Pancreas (tissue), 10 donors: ENCODE measurements at places on chromosomes 7 and 10. TPM values are rescaled to one million over a fixed set of nuclear protein-coding genes. Genes with fewer than 3 reads are reported as not detected.

ITPRID1 gene
- 0.28 TPM for total RNA-seq

CYP3A7 gene
- total RNA-seq: not detected

DNA sequence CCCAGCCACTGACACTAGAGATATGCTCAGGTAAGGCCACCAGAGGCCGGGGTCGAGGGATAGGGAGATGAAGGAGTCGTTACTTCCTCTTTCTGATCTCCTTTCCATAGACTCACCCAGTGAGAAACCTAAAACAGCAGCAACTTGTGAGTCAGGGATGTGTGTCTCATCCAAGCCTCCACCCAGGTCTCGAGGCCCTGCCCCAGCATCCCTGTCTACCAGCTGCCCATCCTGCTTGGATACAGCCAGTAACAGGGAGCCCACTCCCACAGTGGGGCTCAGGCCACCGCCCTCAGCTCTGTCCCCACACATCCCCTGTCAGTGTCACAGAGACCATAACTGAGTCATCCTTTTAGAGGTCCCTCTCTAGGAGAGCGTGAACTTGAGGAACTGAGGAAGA is 49.6 kb upstream of the CHST15 start:
- no peaks in the 10 kb centered on the region for H3K4me1 ChIP-seq
- H3K27ac ChIP-seq: no peak overlapping the region
- DNase-seq: no peak
- no peaks in the 10 kb centered on the region for H3K36me3 ChIP-seq
- no peaks in the 10 kb centered on the region for H3K27me3 ChIP-seq

GRCh38 chr10:98608411-98608810 is 161.7 kb upstream of the HPS1 start:
- no peak overlapping the region for H3K4me3 ChIP-seq
- H3K4me1 ChIP-seq: no peaks in the 10 kb centered on the region
- H3K36me3 ChIP-seq: no peaks in the 10 kb centered on the region
- no peak overlapping the region for H3K27ac ChIP-seq

DNA sequence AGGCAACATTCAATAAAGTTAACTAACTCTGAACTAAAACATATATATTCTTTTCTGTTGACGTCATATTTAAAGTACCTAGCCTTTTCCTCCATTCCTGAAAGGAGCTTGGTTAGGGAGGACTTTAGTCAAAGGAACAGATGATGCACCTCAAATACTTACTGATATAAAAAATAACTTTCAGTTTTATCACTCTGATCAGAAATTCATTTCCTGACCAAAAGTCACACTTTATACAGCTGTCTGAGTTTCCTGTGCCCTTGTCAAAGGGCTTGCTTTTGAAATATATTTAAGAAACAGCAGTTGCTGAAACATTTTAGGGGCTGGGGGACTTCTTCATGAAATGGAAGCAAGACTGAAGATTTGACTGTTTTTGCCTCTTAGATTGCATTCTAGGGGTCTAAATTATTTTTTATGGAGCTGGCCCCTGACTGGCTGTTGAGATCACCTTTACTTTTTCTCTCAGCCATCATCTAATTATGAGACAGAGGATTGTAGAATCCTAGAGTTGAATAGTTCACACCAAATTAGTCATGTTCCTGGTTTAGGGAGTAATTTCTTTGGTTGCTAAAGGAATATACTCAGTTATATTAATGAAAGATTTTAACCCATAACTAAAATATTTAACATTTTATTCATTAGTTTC is 46.6 kb downstream of the GLCCI1 start:
- H3K27me3 ChIP-seq: no peaks in the 10 kb centered on the region
- H3K4me3 ChIP-seq: no peak overlapping the region
- H3K27ac ChIP-seq: no peak overlapping the region
- H3K36me3 ChIP-seq: no peaks in the 10 kb centered on the region
- no peak for DNase-seq

GRCh38 chr7:156751319-156751718 is 110.7 kb downstream of the RNF32 start:
- H3K27ac ChIP-seq: no peak overlapping the region
- no peaks in the 10 kb centered on the region for H3K27me3 ChIP-seq
- no peak for DNase-seq
- no peaks in the 10 kb centered on the region for H3K36me3 ChIP-seq
- no peak overlapping the region for H3K4me3 ChIP-seq
- peaks cover 8% of the 10 kb centered on the region for H3K4me1 ChIP-seq

DNA sequence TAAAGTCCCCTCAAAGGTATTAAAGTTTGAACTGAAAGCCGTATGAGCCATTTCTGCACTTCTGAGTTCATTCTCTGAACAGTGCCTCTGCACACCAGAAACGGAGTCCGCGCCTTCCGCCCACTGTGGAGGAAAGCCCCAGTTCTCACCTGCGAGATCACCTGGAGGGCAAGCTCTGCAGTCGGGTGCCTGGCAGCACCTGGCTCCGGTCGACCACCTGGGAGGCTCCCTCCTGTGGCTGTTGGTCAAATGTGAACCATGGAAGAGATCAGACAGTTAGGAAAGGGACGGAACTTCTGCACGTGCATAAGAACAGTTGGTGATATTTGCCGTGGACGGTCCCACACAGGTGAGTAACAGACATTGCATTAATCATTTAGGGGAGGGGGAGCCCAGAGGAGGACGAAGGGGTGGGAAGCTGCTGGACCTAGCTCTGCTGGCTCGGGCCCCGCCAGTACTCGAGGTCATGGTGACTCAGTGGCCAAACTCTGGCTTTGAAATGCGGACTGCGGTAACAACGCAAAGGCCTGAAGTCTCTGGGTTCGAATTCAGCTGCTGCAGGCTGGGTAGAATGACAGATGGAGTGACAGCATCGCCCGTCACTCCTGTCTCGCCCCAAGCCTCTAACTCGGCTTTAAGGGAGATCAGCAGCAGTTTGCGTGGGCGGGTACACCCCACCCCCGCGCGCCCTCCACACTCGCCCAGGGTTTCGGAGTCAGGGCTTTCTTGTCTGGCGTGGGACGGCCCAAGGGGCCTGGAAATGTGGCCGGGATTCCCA is 1.7 kb upstream of the DPYSL4 start:
- no peaks in the 10 kb centered on the region for H3K4me1 ChIP-seq
- no peaks in the 10 kb centered on the region for H3K36me3 ChIP-seq
- no peak for DNase-seq
- H3K27ac ChIP-seq: no peak overlapping the region
- no peaks in the 10 kb centered on the region for H3K27me3 ChIP-seq
- no peak overlapping the region for H3K4me3 ChIP-seq
